NCI-H187 (cell line): ENCODE measurements at places on chromosomes 11 and 22.

- no peak for DNase-seq
Measured at GRCh38 chr11:21963013-21963412, 229.9 kb upstream of the ANO5 start.

DNA sequence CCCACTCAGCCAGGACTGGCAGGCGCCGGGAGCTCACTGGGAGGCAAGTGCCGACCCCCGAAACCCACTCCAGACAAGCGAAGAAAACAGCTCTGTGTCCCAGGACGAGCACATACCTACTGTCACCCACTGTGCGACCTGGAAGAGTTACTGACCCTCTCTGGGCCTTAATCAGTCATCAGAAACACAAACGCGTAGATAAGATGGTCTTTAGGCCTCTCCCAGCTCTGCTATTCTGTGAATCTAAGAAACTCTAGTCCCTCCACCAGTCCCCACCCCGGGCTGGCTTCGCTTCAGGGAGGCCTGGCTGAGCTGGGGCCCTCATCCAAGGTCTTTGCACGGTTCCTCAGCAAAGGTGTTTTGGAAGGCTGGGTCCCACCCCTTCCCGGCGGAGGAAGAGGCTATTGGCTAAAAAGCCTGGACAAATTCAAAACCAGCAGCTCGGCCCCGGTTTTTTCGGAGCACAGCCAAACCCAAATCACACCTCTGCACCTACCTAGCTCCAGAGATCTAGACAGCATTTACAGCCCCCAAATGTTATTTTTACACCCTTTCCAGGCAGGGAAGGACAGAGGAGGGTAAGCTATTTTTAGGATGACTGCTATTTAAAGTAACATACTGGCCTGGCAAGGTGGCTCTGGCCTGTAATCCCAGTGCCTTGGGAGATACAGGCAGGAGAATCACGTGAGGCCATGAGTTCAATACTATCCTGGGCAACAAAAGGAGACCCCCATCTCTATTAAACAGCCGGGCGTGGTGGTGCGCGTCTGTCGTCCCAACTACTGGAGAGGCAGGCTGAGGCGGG lies 13.2 kb upstream of the HDHD5 start:
- DNase-seq: no peak

- DNase-seq: no peak
Measured at GRCh38 chr11:30825723-30826122, 239.6 kb upstream of the MPPED2 start.

DNA sequence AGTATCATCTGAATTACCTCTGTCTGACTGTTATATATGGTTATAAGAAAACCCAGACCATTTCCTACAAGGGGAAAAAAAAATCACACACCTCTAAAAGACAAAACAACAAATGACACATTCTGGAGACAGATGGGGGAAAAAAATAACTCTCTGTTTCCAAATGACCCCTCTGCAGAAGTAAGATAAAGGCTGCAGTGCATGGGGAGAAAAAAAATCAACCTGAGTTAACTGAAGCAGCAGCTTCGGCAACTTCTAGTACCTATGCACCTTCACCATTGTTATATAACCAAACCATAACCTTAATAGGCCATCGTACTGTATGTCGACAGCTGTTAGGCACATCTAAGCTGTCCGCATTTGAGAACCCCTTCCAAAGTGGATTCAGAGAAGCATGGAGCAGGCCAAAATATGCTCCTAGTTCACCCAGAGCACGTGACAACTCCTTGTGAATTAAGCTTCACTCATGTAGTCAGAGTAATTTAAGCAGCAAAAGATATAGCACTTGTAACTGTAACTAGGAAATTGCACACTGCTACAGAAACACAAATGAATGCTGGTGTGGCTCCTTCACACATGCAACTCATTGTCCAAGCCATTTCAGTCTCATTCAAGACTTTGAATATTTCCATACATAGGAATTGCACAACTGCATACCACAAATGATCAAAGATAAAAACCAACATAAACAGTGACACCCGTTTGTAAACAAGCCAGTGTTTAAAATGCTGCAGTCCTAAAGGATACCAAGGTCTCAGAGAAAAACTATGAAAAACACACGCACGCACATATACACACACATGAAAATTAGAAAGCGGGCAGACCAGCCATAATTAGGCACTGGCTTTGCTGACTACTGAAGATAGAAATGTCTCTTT lies 2.7 kb downstream of the SIK3 start:
- peak; percentile 22 for DNase-seq

- no peak for DNase-seq
Measured at GRCh38 chr11:122198291-122198983, 82.4 kb upstream of the BLID start.

DNA sequence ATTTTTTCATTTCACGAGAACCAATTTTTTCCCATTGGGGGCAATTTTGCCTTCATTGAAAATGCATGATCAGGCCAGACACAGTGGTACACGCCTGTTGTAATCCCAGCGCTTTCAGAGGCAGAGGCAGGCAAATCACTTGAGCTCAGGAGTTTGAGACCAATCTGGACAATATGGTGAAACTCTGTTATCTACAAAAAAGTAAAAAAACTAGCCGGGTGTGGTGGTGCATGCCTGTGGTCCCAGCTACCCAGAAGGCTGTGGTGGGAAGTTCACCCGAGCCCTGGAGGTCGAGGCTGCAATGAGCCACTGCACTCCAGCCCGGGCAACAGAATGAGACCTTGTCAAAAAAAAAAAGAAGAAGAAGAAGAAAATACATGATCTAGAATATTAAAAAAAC lies 19.2 kb upstream of the UPK3A start:
- DNase-seq: no peak

- no peak for DNase-seq
Measured at GRCh38 chr22:25570486-25570885, 6.0 kb downstream of the GRK3 start.

- DNase-seq: peak; percentile 42
Measured at GRCh38 chr22:42688241-42689211, 32.1 kb downstream of the A4GALT start.

DNA sequence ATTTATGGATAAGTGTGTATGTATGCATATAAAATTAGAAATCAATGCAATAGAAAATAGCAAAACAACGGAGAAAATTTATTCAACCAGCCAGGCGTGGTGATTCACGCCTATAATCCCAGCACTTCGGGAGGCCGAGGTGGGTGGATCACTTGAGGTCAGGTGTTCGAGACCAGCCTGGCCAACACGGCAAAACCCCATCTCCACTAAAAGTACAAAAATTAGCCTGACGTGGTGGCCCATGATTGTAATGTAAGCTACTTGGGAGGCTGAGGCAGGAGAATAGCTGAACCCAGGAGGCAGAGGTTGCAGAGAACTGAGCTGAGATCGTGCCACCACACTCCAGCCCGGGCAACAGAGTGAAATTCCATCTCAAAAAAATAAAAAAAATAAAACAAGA lies 5.5 kb downstream of the KRTAP5-6 start:
- DNase-seq: no peak

DNA sequence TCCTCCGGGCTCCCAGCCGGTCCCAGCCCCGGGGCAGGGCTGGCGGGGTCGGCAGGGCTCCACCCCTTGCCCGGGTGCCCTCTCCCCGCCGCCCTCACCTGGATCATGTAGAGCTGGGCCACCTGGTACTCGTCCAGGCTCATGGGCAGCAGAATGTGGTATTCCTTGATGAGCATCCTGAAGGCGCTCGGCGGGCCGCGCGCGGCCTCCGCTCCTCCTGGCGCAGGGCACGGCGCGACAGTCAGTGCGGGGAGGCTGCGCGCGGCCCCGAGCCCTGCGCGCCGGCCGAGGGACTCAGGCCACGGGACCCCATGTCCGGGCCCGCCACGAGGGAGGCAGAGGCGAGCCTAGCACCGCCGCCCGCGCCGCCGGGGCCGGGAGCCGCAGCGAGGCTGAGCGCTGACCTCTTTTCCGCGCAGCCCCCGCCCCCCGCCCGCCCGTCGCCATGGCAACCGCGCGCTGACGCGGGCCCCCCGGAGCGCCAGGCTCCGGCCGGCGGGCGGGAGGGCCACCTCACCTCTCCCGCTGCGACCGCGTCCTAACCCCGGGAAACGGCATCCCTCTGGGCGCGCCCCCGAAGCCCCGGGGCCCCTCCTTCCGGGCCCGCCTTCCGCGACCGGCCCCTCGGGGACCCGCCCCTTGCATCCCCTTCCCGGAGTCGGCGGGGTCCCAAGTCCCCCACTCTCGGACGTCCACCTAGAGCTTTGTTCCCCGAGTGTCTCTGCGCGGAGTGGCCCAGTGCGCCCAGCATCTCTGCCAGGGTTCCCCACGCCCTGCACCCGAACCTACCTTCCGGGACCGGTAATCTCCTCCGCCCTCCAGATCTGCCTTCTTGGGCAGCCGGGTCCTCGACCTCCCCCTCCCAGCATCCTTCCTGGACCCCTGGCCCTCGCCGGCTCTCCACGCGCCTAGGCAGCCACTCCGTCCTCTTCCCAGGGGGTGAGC lies 886 bp downstream of the PITPNM1 start:
- no peak for DNase-seq

- no peak for DNase-seq
Measured at GRCh38 chr11:114160894-114161293, 101.4 kb downstream of the ZBTB16 start.

- DNase-seq: no peak
Measured at GRCh38 chr11:66875378-66875777, 18.5 kb downstream of the LRFN4 start.

DNA sequence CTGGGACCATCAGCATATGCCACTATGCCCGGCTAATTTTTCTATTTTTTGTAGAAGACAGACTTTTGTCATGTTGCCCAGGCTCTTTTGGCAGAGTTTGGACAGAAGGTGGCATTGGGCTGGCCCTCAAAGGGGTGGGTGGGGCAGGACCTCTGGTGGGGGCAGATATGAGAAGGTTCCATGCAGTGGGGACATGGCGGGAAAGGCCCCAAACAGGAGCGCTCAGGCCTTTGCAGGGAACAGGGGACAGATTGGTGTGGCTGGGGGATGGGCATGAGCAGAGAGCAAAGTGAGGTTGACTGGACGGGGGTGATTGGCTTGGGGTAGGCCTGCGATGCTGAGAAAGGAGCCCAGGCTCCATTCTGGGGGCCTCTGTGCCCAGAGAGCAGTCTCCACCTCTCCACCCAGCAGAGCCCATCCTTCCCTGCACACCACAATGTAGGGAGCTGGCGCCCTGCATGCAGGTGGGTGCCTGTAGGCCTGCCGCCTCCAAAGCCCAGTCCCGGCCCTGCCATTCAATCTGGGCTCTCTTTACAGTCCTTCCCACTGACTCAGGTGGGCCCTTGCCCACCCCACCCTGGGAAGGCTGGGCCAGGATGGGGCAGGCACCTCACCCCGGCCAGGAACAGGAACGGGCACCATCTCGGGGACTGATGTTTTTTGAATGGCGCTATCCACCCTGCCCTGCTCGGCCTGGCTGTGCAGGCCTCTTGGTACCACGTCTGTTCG lies 98.7 kb downstream of the MORC2 start:
- DNase-seq: no peak

DNA sequence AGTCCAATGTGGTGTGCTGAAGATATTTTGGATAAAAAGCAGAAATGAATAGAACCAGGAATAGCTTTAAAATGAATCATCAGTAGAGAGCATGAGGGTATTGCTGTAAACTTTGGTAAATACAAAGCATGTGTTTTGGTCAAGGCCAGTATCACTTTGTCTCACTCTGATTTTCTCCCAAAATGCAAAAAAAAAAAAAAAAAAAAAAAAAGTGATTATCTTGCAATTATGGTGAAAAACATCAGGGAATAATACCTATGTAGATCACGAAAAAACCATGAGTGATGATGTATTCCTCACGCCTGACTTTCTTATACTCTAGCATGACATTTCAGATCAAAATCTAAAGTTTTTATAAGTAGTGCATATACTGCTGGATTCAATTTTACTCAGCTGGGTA lies 897.9 kb upstream of the FAT3 start:
- DNase-seq: no peak

GRCh38 chr11:10641912-10642697 lies 51.5 kb downstream of the IRAG1 start:
- no peak for DNase-seq

GRCh38 chr11:7540830-7541555 lies 27.2 kb downstream of the PPFIBP2 start:
- no peak for DNase-seq

GRCh38 chr11:68749229-68750123 lies 1.8 kb downstream of the TESMIN start:
- DNase-seq: no peak

DNA sequence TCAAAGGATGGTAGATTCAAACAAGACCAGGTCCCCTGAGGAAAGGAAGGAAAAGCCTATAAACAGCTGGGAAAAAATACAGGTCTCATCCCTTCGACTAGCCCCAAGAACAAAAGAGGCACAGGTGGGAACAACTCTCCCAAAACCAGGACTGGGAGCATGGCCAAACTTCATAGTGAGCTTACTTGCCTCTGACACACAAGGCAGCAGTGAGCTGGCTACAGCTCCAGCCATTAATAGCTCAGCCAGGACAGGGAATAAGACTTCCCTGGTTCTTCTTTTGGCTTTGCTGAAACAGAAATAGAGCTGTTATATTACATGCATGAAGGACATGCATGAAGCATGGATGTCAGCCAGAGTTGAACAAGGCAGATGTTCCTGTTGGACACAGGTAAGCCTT lies at the start of gene OR10A2:
OR10A2 (plus strand) TSS at position 97 of the 400 bp plus-strand sequence. CDS start 6,698 bp downstream, outside the sequence.
- DNase-seq: no peak
